ENCODE measurements at places on chromosomes 6 and 20.
A peak's percentile ranks its signal among the peaks of the same experiment; 100 is the strongest.

- no peak for DNase-seq
Observed at GRCh38 chr6:144334150-144334708, 49.1 kb downstream of the UTRN start.

- peak; percentile 98 for DNase-seq
Observed at GRCh38 chr20:43513931-43514647, 6.6 kb downstream of the L3MBTL1 start.

- peak; percentile 93 for DNase-seq
Observed at GRCh38 chr20:39849664-39850063, 839.4 kb downstream of the MAFB start.

- no peak for DNase-seq
Observed at GRCh38 chr6:129235167-129236000, 352.4 kb downstream of the LAMA2 start.

GRCh38 chr6:110662490-110663211 is 152.6 kb downstream of the CDK19 start:
- peak; percentile 55 for DNase-seq

All from ELR (cell line).